ENCODE measurements at places on chromosomes 1 and 21. TPM values are rescaled to one million over a fixed set of nuclear protein-coding genes. Genes with fewer than 3 reads are reported as not detected.

- DNase-seq = no peak
These were observed 99.1 kb upstream of the CTTNBP2NL start for GRCh38 chr1:112296908-112297307.

DNA sequence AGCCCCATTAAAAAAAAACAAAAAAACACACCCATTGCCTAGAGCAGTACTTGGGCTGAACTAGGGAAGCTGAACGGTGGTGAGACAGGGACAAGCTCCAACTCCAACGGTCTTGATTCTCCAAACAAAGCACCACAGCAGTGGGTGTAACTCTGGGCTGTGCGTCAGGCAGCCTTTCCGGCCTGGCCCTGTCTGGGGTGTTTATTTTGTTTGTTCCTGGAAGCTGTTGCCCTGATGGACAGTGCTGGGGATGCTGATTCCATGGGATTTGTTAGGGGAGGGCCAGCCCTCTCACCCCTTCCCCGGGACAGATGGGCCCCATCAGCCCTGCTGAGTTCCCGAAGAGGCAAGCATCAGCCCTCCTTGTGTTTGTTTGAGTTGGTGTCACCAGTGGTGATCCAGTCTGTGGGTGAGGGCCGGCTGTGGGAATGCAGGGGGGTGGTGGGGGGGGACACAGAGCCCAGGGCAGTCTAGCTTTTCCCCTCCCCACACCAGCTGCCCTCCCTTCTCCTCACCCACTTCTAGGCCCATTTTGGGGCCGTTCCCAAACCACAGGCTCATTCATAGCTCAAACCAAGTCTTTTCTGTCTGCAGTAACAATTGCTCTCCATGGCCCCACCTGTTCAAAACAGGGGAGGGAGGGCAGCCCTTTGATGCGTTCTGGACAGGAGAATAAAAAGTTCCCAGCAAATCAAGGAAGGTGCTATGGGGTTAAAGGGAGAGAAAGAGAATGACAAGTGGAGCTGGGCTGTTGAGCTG, 4.5 kb downstream of the WNT2B start:
- no peak for DNase-seq

GRCh38 chr1:218942431-218942830, 231.2 kb upstream of the LYPLAL1 start:
- DNase-seq = no peak

GRCh38 chr21:35641271-35642016, 418.9 kb downstream of the SETD4 start:
- no peak for DNase-seq

DNA sequence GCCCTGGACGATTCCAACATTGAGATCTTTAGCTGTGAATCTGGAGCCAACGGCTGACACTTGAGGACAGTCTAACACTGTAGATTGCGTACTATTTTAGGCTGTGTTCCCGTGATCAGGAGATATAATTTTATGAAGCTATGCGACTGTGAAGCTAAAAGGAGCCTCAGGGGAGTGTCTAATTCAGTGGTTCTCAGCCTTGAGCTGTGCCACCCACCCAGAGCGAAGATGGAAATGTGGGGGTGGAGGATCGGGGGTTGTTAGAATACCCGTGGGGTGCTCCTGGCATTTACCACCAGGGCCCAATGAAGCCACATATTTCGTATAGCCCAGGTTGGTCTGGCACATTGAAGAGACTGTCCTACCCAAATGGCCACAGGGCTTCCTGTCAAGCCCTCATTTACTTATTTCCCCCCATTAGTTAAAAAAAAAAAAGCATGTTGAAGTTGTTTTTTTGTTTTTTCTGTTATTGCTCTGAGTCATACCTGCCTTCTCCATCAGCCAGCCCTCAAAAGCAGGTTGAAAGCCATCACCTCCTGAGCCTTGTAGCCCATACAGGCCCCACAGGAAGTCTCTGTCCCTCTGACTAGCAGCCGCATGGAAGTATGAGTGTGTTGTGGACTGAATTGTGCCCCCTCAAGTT, 141.7 kb downstream of the GALNT2 start:
- peak; percentile 25 for DNase-seq

- no peak for DNase-seq
These were observed 36.6 kb downstream of the CDC42 start for GRCh38 chr1:22089134-22089571.

GRCh38 chr1:187413405-187414169, 584.8 kb downstream of the PLA2G4A start:
- no peak for DNase-seq

DNA sequence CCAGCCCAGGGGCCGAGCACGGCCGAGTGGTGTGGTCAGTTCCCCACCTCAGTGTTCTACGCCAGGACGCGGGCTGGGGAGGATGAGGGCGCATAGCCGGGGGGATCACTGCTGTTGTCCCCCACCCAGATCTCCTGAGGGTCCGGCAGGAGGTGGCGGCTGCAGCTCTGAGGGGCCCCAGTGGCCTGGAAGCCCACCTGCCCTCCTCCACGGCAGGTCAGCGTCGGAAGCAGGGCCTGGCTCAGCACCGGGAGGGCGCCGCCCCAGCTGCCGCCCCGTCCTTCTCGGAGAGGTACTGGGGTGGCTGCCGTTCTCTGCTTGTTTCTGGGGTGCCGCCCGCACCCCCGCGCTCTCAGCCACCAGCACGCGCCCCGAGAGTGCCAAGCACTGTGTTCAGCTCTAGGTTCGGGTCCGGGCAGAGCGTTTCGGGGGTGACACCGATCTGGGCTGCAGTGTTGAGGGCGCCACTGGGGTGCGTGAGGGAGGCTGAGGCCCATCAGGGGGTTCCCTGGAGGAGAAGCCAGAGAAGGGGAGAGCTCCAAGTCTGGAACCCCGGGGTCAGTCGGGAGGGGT, 17.4 kb downstream of the SAMD11 start:
- DNase-seq = no peak

The AK5 gene
- 9.4 TPM for total RNA-seq

The RPS8 gene
- total RNA-seq = 848 TPM

Data from natural killer cell (primary cell).